Sciatic nerve (tissue), 2 donors: ENCODE measurements at places on chromosomes 12 and 14.
A peak's percentile ranks its signal among the peaks of the same experiment; 100 is the strongest.

DNA sequence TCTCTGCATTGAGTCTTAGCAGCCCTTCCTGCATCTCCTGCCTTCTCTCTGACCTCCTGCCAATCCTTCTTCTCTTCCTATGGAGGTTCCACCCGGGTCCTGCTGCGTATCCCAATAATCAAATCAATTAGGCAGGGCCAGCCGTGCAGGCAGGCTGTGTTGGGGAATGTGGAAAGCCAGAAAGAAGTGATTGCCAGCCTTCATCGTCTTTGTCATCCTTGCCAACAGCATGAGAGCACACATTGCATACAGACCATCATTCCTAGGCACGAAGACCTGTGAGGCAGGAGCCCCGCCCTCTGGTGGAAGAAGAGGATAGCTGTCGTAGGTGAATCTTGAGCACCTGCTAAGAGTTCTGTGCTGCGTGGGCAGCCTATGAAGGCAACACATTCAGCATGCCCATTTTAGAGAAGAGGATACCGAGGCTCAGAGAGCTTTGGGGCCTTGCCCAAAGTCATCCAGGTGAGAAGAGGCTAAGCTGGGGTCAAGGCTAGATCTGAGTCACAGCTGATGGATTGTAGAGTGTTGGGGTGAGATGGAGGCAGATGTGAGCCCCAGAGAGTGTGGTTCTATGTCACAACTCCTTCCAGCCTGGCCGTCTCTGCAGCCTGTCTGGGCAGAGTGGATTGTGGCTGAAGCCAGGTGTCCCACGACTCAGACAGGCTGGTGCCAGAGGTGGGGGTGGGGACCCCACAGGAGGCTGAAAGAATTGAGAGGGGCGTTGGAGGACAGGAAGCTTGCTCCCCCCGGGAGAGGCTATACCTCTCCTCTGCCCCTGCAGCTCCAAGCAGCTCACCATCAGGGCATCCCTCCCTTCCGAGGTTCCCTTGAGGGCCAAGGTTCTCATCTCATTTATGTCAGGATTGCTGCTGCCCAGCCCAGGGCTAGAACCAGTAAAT lies 12.7 kb downstream of the C14orf132 start:
- DNase-seq, result no peak

- DNase-seq, result no peak
Measured at GRCh38 chr14:36275741-36276140, 44.7 kb downstream of the MBIP start.

- no peak for DNase-seq
Measured at GRCh38 chr12:5085896-5086295, 42.2 kb downstream of the KCNA5 start.

GRCh38 chr14:93073910-93074769 lies 41.6 kb downstream of the ITPK1 start:
- no peak for DNase-seq

GRCh38 chr12:662566-663292 lies 516 bp downstream of the NINJ2 start:
- DNase-seq, result no peak

DNA sequence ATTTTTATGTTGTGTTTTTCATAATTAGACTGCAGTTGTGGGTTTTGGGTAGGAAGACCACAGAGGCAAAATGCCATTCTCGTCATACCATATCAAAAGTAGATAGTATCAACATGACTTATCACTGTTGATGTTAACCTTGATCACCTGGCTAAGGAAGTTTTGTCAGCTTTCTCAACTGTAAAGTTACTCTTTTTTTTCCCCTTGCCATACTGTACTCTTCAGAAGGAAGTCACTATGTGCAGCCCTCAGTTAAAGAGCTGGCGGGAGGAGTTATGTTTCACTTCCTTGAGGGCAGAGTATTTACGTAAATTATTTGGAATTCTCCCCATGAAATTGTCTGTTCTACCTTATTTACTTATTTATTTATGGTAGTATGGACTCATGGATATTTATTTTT lies 78.7 kb downstream of the PRORP start:
- no peak for DNase-seq

GRCh38 chr14:28773861-28774691 lies 7.5 kb downstream of the FOXG1 start:
- DNase-seq, result no peak

GRCh38 chr12:65666876-65667275 lies 157.4 kb upstream of the HMGA2 start:
- DNase-seq, result no peak

DNA sequence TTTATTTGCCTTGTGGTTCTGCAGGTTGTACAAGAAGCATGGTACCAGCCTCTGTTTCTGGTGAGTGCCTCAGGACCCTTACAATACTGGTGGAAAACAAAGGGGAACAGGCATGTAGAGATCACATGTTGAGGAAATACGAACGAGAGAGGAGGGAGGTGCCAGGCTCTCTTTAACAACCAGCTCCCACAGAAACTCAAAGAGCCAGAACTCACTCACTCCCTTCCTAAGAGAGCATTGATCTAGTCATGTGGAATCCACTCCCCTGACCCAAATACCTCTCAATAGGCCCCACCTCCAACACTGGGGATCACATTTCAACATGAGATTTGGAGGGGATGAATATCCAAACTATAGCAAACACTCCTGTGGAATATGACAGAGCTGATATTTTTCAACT lies 938.0 kb downstream of the GALC start:
- DNase-seq, result no peak

DNA sequence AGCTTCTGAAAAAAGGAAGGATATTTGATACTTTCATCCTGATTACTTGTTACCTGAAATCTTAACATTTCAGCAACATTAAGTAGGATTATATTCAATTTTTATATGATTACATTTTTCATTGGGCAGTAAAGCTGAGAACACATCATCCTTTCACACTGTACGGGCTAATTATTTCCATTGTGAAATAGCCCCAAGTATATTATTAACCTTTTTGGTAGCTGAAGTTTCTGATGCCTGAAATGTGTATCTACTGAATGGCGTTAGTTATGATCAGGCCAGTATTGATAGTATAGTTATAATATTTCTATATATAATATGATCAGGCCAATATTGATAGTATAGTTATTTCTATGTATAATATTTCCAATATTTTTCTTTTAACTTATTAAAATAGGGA lies 10.1 kb downstream of the SPATS2 start:
- no peak for DNase-seq

GRCh38 chr14:105929327-105930081 lies 403.1 kb downstream of the TMEM121 start:
- DNase-seq, result peak; percentile 37

DNA sequence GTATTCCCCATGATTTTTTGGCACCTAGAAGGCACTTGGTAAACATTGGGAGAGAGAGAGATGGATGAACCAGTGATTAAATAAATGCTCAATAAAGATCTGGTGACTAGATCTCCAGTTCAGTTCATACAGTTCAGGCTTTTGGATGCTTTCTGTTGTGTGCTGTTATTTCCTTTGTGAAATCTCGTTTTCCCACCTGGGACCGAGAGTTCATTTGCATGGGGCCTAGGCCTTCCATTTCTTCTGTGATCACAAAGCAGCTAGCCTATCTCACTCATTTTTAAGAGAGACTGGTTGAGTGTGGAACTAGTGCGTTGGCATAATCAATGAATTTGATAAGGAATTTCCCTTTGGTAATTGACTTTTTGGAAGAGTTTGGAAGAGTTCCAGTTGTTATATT lies 104.0 kb downstream of the VRK1 start:
- no peak for DNase-seq

- DNase-seq, result no peak
Measured at GRCh38 chr14:81206115-81206514, 14.6 kb downstream of the GTF2A1 start.

DNA sequence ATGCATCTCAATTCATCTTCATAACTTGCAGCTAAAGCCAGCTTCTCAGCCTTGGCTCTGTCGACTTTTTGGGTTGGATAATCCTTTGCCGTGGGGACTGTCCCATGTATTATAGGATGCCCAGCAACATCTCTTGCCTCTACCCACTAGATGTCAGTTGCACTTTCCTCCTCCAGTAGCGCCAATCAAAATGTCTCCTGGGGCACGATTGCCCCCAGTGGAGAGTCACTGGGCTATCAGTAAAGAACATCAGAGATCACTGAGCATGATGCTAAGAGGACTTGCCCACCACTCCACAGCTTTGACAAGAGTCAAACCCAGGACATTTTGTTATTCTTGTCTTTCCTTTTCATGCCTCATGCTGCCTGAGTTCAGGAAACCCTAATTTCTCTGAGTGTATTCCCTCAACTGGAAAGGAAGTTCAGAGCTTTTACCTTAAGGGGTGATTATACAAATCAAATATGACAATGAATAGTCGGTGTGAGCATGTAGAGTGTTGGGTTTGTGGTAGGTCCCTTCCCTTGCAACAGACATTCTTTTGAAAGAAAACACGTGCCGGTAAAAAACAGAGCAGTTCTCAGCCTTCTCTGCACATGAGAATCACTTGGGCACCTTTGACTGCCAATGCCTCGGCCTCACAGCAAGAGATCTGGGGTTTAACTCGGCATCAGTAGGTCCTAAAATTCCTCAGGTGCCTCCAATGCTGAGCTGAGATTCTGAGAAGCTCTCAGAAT lies 980.6 kb downstream of the VRK1 start:
- no peak for DNase-seq

DNA sequence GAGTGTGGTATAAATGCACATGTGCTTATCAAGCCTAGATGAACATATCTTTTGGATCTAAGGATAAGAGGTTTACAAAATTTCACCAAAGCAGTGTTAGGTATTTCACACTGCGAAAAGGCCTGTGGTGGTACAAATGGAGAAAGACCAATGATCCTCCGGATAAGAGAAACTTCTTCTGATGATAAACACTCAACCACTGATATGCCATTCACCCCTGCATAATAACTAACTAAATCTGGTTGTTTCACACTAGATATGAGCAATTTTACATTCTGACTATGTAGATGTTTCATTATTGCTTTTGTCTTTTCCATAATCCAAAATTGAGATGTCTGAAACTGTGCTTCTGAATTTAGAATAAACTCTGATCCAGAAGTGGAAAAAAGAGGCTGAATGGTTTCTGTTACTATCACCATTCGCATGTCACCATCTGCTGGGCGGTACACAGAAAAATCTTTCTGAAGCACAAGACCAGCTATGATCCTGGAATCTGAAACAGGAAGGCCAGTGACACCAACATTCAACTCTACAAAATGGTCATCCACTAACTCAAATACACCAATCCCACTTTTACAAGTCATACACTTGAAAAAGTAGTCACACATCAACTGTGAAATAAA lies 1.3 kb downstream of the BBS10 start:
- DNase-seq, result no peak

- DNase-seq, result no peak
Measured at GRCh38 chr12:30964896-30965612, 38.5 kb downstream of the TSPAN11 start.

- DNase-seq, result no peak
Measured at GRCh38 chr12:16506394-16506793, 99.6 kb downstream of the LMO3 start.

DNA sequence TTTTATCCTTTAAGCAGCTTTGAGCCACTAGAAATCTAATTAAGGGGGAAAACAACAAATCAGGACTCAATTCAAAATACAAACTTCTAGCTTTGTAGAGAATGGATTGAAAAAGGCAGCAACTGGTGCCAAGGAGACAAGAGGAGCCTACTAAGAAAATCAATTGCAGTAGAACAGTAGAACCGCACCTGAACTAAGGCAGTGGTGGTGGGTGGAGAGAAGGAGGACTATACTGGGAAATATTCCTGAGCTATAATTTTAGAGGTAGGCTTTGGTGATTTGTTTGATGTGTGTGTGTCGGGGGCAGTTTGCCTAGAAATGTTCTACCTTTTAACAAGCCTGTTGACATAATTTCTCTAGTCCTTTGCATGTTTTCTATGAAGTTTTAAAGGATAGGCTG lies 270.9 kb upstream of the SYT10 start:
- DNase-seq, result no peak
